Stimulated activated CD4-positive, alpha-beta T cell treated with anti-CD3 and anti-CD28 coated beads, Interleukin-15, amount 100 ng/mL, for 1 hour (primary cell): ENCODE measurements at places on chromosomes 1 and 21.

GRCh38 chr1:41657679-41658295 lies 173.3 kb upstream of the EDN2 start:
- DNase-seq: no peak

DNA sequence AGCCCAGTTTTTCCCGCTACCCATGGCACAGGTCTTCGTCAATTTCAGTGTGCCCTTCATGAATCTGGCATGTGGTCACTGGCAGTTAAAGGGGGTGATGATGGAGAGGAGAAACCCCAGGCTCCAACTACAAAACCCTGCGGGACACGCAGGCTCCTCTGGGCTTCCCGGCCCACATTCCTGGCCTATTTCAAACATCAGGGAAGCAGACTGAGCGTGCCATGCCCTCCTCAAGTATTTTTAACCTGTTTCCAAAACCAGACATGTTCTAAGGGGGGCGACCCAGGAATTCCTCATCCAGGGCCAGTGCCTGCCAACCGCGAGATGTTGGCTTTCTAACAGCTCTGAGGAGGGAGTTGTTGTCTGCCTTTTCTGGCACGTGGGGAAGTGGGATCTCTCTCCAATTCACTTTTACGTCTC lies 85.1 kb downstream of the CAPZB start:
- no peak for DNase-seq

GRCh38 chr1:51188230-51188629 lies 47.8 kb upstream of the RNF11 start:
- DNase-seq: no peak

DNA sequence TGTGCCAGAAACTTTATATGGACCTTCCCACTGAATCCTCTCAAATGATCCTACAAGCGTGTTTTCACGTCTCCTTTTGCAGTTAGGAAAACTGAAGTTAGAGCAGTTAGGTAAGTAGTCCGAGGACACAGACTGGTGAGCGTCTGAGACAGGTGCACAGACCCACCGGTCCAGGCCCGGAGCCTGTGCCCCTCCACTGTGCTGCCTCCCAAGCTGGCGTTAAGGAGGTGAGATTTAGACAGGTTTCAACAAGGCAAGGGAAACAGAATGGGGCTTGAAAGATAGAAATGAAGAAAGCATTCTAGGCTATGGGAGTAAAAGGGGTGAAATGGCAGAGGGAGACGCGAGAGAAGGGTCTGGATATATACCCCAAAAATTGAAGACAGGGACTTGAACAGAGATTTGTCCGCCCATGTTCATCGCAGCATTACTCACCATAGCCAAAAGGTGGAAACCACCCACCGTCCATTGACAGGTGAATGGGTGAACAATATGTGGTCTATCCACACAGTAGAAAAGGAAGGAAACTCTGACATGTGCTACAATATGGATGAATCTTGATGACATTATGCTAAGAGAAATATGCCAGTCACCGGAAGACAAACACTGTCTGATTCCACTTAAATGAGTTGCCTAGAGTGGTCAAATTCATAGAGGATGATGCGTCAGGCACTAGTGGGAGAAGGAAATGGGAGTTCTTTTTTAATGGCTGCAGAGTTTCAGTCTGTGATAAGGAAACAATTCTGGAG lies 15.7 kb upstream of the PKP1 start:
- DNase-seq: no peak

GRCh38 chr1:10432910-10433700 lies 2.9 kb downstream of the CENPS start:
- DNase-seq: no peak

DNA sequence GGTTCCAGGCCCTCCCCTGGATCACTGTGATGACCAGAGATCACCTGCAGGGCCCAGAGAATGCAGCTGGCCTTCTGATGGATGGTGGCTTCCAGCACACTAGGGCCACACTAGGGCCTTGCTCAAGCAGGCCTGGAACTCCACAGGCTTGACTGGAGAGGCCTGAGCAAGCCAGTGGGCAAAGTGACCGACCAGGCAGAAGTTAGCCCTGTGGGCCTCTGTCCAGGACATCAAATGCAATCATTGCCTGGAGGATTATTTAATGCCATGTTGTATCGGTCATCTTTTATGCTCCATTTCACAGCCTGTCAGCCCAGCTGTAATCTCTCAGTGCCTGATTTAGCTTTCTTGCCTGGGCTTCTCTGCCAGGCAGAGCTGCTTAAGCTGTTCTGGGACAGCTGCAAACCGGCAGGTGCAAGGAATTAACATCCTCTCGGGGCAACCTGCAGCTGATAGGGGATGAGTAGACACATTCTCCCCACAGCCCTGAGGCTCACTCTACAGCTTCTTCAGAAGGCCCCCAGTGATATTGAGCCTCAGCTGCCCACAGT lies 17.7 kb downstream of the NENF start:
- no peak for DNase-seq

- DNase-seq: no peak
Observed at GRCh38 chr1:203138066-203138465, 10.5 kb downstream of the ADORA1 start.

DNA sequence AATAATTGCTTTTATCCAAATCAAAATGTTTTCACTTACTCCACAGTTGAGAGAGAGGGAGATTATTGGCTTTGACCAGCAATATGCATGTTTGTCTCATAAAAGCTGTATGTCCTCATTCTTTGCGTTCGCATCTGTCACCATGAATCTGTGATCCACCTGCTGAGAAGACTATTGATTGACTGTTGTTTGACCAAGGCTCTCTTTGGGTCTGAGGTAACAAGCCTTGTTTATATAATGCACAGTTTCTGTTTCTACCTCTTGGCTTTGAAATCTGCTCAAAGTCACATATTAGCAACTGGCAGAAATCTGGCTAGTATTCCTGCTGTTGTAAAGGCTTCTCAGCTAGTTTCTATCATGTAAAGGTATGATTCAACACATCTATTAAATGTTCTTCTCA lies 157.0 kb downstream of the LYPLAL1 start:
- DNase-seq: no peak
